Osteocyte (in vitro differentiated cells): ENCODE measurements at places on chromosomes 5 and 9. TPM values are rescaled to one million over a fixed set of nuclear protein-coding genes. Genes with fewer than 3 reads are reported as not detected.

DNA sequence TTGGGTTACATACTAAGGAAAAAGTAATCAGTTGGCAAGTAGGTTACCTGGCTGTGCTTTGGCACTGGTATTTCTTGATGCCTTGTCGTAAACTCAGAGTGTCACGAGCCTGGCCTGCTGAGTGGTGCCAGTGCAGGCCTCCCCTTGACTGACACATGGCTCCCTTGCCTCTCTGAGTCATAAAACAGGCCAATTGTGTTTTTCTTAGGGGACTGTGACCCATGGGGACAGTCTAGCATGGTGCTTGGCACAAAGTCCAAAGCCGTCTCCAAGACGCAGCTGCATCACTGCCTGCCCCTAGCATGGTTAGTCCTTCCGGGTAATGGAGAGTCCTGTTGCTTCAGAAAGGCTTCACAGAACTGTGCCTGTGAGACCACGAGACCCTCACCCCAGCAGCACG lies 132.5 kb downstream of the MVB12B start:
- no peaks in the 10 kb centered on the region for H3K4me1 ChIP-seq
- H3K27me3 ChIP-seq, result no peaks in the 10 kb centered on the region
- DNase-seq, result no peak

DNA sequence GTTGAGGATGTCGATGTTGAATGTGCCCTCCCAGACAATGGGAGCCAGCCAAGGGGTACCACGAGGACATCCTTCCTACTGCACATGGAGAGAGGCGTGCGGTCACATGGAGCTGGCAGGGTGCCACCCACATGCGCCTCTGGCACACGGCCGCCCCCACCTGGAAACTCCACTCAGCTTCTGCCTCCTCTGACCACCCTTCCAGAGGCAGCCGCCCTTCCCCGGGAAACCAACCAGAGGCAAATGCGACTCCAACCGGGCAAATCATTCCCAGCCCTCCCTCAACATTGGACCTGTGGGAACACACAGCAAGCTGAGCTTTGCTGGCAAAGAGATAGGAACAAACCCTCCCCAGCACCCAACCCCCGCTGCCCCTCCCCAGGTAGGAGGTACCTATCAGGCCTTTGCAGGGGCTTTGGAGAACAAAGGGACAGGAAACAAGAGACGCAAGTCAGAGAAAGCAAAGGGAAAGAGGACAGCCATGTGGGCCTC lies 17.5 kb downstream of the ABO start:
- DNase-seq, result no peak
- H3K4me3 ChIP-seq, result no peak overlapping the region
- H3K4me1 ChIP-seq, result no peaks in the 10 kb centered on the region
- no peak overlapping the region for H3K27ac ChIP-seq
- H3K27me3 ChIP-seq, result peaks cover 18% of the 10 kb centered on the region

DNA sequence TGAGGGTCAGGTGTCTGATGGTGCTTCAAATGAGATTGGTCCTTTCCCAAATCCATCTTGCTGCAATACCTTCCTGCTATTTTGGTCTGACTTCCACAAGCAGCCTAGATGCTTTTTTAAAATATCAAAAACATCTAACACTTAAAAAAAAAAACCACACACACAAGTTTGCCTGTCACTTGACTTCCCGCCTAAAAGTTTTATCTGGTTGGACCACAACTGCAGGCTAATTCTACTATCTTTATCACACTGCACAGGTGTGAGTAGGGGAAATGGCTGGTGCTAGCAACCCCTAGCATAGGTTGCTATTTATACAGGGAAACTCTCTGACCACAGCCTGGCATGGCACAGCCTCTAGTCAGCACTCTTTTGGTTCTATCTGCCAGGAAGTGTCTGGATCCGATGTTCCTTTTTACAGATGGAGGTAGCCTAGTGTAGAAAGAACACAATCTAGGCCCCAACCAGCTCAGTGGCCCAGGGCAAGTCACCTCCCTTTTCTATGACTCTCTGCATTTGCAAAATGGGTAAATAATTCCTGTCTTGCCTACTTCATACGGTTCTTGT lies at the start of gene HEMGN:
Gene HEMGN (minus strand): TSS at position 92 of the 564 bp plus-strand sequence. CDS start 36 bp downstream, at position 56.
- no peak for DNase-seq
- H3K27ac ChIP-seq, result no peak within 1 kb of the TSS
- no peaks in the 10 kb centered on the region for H3K4me1 ChIP-seq
- H3K27me3 ChIP-seq, result peaks cover 79% of the 10 kb centered on the region
- no peaks in the 10 kb centered on the region for H3K36me3 ChIP-seq
- no peak within 1 kb of the TSS for H3K4me3 ChIP-seq

Gene CHSY3
- 19.7 and 22.0 TPM in 2 replicates for total RNA-seq

DNA sequence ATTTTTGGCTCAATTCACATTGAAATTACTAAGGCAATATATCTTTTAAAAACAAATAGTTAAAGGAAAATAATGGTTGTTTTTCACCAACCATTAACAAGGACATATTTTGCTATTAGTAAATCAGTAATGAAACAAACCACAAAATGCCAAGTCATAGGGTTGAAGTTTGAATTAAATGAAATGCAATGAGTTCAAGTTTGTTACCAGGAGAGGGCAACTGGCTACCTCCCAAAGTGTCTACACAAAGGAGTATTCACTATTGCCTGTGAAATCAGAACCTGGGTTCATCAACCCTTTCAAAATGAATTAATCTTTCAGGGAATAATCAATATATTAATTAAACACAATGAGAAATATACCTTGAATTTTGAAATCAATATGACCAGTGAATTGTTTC lies 138.4 kb upstream of the DMRTA1 start:
- no peak for DNase-seq
- H3K27me3 ChIP-seq, result peaks cover 58% of the 10 kb centered on the region
- no peak overlapping the region for H3K27ac ChIP-seq
- H3K4me3 ChIP-seq, result no peak overlapping the region
- H3K36me3 ChIP-seq, result no peaks in the 10 kb centered on the region
